ENCODE measurements at places on chromosomes 12 and 14. TPM values are rescaled to one million over a fixed set of nuclear protein-coding genes. Genes with fewer than 3 reads are reported as not detected.

ALG10B gene
- 1.8 TPM for total RNA-seq

RASSF8 gene
- total RNA-seq, result 50.6 TPM

GRIN2B gene
- not detected for total RNA-seq

MYO1H gene
- not detected for total RNA-seq

DEGS2 gene
- total RNA-seq, result 0.26 TPM

GPR68 gene
- 0.26 TPM for total RNA-seq

LIN7A gene
- 9.5 TPM for total RNA-seq

SLCO1B1 gene
- total RNA-seq, result not detected

CHST11 gene
- total RNA-seq, result 2.6 TPM

SERPINA10 gene
- total RNA-seq, result not detected

JDP2 gene
- 95.3 TPM for total RNA-seq

PPFIA2 gene
- total RNA-seq, result 2.1 TPM

LRP1 gene
- total RNA-seq, result 464 TPM

PKP2 gene
- under 0.01 TPM for total RNA-seq

TBC1D30 gene
- total RNA-seq, result 0.26 TPM

TAS2R7 gene
- total RNA-seq, result not detected

LYZ gene
- 0.17 TPM for total RNA-seq

GUCY2C gene
- not detected for total RNA-seq

SLC5A8 gene
- total RNA-seq, result not detected

PRICKLE1 gene
- 9.6 TPM for total RNA-seq

TGM1 gene
- 0.83 TPM for total RNA-seq

P2RX2 gene
- total RNA-seq, result not detected

NEUROD4 gene
- not detected for total RNA-seq

SSPN gene
- 9.8 TPM for total RNA-seq

MYF6 gene
- under 0.01 TPM for total RNA-seq

MYF5 gene
- total RNA-seq, result not detected

RNASE3 gene
- not detected for total RNA-seq

ACOT4 gene
- total RNA-seq, result 1.7 TPM

METTL17 gene
- total RNA-seq, result 31.6 TPM

SLC39A2 gene
- 0.17 TPM for total RNA-seq

TCL1B gene
- total RNA-seq, result not detected

GPRC5D gene
- not detected for total RNA-seq

NRXN3 gene
- 0.51 TPM for total RNA-seq

NOXRED1 gene
- 0.26 TPM for total RNA-seq

RALGAPA1 gene
- 34.5 TPM for total RNA-seq

SRRM4 gene
- total RNA-seq, result not detected

LRP1-AS gene
- total RNA-seq, result not detected

All from fibroblast of lung (primary cell).